ENCODE measurements at places on chromosomes 16 and 17.

GRCh38 chr16:59899940-59900339 is 1165.8 kb upstream of the GOT2 start:
- DNase-seq: no peak

GRCh38 chr16:85716022-85716679 is 27.4 kb upstream of the GINS2 start:
- DNase-seq: no peak

- no peak for DNase-seq
Observed at GRCh38 chr17:52419229-52419641, 260.7 kb upstream of the CA10 start.

DNA sequence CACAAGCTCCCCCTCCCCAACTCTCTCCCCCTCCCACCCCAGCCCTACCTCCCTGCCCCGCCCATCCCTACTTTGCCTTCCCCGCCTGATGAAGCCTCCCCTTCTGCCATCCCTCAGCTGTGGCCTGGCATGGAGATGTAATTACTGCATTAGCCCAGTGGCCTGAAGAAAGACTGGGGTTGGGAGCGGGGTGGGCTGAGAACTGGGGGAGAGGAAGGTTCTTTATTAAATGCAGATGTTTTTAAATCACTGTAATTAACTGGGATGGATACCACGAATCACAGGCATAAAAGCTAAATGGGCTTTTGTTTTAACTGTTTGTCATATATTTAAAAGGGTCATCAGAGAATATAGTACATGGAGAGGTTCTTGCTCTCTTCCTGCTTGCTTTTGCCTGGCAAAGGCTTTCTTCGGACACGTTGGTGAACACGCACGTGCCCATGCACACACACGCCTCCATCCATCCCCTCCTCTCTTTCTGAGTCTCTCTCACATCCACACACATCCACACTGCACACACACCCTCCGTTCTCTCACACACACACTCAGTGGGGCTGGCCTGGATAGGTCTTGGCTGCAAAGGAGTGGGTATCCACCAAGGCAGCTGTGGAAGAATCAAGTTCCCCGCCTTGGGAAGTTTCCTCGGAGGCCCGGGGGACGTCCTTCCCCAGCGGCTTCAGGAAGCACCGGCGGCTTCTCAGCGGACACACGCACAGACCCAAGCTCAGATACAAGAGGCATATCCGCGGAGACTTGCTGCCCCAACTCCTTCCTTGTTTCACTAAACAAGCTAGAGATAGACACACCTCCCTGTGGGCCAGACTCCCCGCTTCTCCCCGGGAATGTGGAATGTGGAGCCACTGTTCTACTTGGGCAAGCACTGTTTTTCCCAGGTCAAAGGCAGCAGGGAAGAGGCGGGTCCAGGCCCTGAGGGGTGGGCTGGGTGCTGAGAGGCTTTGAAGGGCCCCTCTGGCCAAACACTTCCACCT is 27.4 kb upstream of the TNRC6C start:
- no peak for DNase-seq

GRCh38 chr17:57485916-57486881 is 229.9 kb downstream of the MSI2 start:
- DNase-seq: no peak

DNA sequence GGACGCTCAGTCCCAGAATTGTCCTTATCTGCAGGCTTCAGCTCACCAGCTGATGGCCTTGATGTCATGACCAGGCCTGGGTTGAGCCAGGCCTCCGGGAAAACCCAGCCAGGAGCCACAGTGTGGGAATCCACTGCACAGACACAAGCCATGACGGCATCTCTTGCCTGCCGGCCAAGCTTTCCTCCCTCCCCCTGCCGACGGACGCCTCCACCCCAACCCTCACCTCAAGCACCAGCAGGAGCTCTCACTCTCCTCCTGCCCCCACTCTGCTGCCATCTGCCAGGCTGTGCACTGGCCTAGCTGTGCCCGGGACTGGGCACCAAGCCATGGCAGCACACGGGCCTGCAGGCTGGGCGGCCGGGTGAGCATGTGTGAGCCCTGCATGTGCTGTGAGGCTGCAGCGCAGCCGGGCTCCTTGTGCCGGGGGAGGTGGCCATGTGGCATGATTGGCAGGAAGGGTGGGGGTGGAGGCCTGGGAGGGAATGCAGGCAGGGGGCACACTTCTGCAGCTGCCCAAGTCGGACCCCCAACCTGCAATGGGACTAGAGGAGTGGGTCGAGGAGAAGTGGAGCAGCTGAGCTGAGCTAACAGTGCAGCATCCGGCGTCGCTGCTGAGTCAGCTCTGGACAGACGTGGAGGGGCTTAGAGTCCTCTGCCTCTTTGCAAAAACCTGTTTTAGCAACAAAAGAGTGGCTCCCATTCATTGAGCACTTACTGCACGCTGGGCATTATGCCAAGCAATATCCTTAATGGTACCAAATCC is 268.5 kb downstream of the CBLN1 start:
- no peak for DNase-seq

DNA sequence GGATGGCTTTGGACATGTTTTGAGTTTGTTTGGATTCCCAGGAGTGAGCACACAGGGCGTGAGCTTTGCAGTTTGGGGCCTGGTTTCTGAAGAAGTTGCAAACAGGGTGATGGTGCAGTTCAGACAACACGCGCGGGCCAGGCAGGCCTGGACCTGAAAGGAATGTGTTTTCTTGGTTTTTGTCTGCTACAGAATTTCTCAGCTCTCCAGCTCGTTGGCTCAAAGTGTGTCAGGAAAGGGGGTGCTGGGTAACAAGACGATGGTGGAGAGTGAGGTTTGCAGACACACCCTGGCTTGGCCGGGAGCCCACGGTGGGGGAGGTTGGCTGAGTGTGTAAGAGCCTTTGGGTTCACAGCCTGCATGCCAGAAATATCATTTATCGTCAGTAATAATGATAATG is 82.3 kb downstream of the CMIP start:
- DNase-seq: no peak

DNA sequence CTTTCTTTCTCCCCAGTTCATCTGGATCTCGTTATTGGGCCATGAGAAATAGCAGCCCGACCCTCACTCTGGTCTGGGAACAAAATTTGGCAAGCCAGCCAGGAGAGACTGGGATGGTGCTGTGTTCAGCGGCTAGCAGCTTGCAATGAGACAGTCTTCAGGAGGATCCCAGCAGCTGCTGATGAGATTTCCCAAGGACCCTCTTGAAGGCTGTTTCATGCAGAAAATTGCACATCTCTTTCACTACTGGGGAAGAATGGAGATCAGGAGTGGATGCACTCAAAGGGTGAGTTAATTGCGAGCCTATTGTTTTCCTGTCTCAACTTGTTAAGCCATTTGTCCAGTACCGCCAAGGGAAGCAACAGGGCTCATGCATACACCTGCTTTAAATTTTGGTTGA is 5.5 kb upstream of the COIL start:
- DNase-seq: no peak

DNA sequence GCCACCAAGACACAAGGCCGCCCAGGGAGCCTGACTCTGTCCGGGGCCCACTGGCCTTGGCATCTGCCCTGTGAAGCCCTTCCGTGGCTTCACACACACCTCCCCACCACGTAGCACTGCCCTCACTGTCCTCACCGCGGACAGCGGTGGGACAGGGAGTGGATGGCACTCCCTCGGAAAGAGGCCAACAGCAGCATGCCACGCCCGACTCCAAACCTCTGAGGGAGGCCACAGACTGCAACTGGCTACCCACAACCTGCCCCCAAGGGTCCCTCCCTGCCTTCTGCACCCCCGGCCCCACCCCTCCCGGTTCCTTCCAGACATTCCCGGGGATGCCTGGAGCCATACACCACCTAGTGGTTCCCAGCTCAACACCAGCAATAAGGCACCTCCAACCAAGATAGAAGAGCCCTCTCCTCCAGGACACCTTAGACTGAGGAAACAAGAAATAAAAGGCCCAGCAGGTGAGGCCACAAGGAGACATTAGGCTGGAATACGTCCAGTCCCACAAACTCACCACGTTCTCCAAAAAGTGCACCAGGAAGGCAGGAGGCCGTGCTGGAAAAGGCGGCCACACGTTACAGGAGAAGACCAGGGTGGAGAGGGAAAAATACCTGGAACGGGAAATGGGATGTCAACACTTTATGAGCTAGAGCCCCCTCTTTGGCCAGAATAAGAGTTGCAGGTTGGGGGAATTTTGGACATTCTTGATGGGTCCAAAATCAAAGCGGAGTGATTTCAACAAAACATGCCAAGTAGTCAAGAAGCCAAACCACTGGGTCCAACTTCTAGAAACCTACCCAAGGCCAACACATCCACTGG is 310.0 kb downstream of the SOX9 start:
- DNase-seq: no peak

- no peak for DNase-seq
Observed at GRCh38 chr17:9283909-9284308, 262.6 kb downstream of the NTN1 start.

DNA sequence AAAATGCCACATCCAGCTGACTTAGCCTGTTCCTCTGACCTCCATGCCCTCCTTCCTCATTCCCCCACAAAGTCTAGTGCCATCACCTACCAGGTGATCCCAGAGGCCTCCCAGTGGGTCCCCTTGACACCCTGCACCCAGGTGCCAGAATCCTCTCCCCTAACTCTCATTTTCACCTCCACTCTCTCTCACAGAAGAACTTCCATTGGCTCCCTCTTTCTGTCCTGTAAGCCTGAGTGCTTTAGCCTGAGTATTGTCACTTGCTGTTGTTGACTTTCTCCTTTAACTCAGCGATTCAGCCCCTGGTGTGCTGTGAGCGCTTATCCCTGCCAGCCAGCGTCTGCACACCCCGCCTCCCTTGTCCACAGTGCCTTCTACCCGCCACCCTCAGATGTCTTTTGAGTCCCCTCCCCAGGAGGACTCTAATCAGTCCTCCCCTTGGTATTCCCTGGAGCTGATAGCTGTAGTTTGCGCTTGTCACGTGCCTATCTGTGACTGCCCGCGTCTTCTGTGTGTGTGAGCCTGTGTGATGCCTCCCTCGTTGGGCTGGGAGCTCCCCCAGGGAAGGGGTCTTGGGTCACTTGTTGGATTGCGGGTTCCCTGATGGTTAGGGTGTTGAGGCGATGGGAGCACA is 31.9 kb downstream of the ARHGAP23 start:
- DNase-seq: no peak

DNA sequence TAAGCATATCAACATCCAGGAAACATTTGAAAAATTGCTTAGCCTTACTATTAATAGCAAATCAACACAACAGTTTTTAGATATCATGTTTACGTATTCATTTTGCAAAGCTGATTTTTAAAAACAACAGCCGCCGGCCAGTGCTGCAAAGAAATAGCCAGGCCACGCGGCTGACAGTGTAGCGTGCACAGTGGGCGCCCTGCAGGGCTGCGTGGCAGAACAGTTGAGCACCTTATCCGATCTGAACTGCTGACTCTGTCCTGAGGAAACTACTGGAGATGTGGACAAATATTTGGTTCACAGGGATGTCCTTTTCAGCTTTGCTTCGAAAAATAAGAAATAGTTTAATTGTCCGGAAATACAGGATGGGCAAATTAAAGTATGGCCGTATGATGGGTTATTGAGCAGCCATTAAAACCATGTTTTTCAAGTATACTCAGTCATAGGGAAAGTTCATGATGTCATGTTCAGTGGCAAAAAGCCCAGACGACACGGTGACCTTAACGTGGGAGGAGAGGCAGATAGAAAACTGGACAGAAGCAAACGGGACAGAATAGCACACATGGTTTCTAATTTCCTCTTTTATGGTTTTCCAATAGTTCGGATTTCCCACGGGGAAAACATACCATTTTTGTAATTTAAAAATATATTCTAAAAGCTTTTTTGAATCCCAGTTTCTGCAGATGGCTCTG is 52.4 kb upstream of the ENDOV start:
- DNase-seq: no peak

DNA sequence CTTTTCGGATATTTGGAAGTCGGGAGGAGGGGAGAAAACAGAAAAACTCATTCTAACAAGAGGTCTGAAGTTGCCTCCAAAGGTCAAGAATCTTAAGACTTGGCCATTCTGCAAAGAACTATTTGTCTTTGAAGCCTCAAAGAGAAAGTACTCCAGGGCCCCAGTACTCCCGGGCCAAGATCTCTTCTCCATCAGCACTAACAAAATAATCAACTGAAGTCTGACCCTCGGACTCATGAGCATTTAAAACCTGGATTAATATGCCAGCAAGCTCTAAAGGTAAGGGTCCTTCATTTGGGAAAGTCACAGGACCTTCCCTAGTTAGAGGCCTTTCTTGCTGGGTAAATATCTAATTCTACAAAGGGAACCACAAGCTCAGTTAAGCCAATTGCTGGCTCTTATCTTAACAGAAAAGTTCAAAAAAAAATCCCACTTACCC is 4.5 kb downstream of the AXIN2 start:
- DNase-seq: no peak

GRCh38 chr16:5349101-5349500 is 251.5 kb upstream of the EEF2KMT start:
- DNase-seq: no peak

DNA sequence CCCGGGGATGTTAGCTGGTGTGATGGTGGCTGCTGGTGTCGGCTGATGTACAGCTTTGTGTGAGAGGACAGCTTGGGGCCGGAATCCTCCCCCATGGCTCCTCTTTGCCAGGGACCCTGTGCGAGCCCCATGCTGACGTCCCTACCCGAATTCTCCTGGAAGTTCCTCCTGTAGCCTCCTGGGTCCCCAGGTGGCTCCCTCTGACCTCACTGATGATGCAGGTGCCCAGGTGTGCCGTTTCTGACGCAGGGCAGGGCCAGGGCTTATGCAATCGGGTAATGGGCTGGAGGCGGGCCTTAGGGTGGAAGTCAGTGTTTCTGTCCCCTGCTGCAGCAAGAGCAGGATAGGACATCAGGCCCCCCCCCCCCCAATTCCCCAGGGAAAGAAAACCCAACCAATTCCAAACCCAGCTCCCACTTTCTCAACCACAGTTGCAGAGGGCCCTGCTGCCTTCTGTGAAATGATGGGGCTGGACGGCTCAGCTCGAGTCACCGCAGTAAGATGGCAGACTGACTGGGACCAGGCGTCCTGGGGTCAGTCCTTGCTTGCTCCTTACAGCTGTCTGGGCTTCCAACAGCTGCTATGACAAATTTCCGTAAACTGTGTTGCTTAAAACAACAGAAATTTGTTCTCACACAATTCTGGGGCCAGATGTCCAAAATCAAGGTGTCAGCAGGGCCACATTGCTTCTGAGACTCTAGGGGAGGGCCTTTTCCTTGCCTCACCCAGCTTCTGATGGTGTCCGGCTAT is 139.0 kb upstream of the PLCG2 start:
- DNase-seq: no peak

GRCh38 chr16:84544031-84544773 is 39.7 kb upstream of the MEAK7 start:
- no peak for DNase-seq

- DNase-seq: no peak
Observed at GRCh38 chr17:63696381-63696961, 3.5 kb downstream of the LIMD2 start.

GRCh38 chr17:6196355-6196754 is 126.2 kb downstream of the WSCD1 start:
- no peak for DNase-seq
